ENCODE measurements at places on chromosomes 12 and 14. TPM values are rescaled to one million over a fixed set of nuclear protein-coding genes. Genes with fewer than 3 reads are reported as not detected.

GRCh38 chr12:130076752-130077151, 85.5 kb upstream of the FZD10 start:
- DNase-seq, result no peak

- DNase-seq, result no peak
Observed at GRCh38 chr12:132439333-132439904, 50.5 kb upstream of the FBRSL1 start.

- no peak for DNase-seq
Observed at GRCh38 chr12:121576851-121577391, 3.9 kb downstream of the KDM2B start.

DNA sequence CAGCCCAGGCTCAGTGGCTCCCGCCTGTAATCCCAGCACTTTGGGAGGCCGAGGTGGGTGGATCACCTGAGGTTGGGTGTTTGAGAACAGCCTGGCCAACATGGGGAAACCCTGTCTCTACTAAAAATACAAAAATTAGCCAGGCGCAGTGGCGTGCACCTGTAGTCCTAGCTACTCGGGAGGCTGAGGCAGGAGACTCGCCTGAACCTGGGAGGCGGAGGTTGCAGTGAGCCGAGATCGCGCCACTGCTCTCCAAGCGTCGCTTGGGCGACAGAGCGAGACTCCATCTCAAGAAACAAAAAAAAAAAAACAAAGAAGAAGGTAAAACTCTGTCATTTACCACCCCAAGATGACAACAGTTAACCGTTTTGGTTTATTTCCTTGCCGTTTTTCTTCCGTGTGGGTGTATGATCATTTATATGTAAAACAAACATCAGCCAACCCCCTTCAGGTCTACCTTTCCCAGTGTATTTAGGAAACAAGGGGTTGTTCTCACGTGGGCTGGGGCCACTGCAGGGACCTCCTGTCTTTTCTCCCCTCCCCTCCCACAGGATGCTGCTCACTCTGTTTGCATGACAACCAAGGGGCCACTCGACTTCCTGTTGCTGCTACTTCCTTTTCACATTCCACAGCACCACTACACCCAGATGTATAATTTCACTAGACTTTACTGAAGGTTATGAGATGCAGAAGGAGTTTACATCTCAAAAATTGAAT, 13.6 kb downstream of the TTC9 start:
- no peak for DNase-seq

- DNase-seq, result no peak
Observed at GRCh38 chr14:78399316-78399889, 229.2 kb downstream of the NRXN3 start.

- no peak for DNase-seq
Observed at GRCh38 chr12:98519257-98519907, 4.0 kb downstream of the TMPO start.

GRCh38 chr14:90788031-90788430, 28.2 kb downstream of the TTC7B start:
- no peak for DNase-seq

DNA sequence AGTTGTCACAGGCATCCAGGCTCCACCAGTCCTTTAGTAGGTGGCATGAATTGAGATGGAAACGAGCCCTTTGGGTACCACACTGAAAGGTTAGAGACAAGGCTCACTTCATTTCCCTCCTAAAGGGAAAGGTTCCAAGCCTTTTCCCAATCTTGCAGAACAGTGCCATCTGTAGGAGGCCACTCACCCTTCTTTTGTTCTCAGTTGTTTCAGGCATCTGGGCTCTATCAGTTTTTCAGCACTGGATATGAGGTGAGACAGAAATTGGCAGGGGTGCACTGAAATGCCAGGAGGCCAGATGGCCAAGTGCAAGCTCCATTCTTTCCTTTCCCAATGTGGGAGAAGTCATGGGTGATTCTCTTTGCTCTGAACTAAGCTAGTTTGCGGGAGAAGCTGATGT, 15.2 kb downstream of the FBXO33 start:
- no peak for DNase-seq

GRCh38 chr12:13163868-13164635, 32.5 kb upstream of the EMP1 start:
- DNase-seq, result no peak

- DNase-seq, result no peak
Observed at GRCh38 chr12:67498991-67499390, 149.6 kb upstream of the DYRK2 start.

DNA sequence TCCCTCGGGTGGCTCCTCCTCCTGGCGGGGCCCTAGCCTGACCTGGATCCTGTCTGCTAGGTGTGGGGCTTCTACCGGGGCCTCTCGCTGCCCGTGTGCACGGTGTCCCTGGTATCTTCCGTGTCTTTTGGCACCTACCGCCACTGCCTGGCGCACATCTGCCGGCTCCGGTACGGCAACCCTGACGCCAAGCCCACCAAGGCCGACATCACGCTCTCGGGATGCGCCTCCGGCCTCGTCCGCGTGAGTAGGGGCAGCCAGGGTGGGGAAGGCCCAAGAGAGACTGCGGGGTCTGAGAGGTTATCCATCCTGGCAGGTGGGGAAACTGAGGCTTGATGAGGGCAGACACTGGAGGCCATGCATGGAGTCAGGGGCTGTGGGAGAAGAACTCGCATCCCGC, 4.0 kb downstream of the SLC25A47 start:
- no peak for DNase-seq

GRCh38 chr12:68429696-68430095, 97.5 kb upstream of the MDM1 start:
- DNase-seq, result no peak

GRCh38 chr12:124753993-124754392, 109.7 kb downstream of the SCARB1 start:
- DNase-seq, result no peak

- no peak for DNase-seq
Observed at GRCh38 chr12:77384941-77385340, 319.6 kb upstream of the E2F7 start.

DNA sequence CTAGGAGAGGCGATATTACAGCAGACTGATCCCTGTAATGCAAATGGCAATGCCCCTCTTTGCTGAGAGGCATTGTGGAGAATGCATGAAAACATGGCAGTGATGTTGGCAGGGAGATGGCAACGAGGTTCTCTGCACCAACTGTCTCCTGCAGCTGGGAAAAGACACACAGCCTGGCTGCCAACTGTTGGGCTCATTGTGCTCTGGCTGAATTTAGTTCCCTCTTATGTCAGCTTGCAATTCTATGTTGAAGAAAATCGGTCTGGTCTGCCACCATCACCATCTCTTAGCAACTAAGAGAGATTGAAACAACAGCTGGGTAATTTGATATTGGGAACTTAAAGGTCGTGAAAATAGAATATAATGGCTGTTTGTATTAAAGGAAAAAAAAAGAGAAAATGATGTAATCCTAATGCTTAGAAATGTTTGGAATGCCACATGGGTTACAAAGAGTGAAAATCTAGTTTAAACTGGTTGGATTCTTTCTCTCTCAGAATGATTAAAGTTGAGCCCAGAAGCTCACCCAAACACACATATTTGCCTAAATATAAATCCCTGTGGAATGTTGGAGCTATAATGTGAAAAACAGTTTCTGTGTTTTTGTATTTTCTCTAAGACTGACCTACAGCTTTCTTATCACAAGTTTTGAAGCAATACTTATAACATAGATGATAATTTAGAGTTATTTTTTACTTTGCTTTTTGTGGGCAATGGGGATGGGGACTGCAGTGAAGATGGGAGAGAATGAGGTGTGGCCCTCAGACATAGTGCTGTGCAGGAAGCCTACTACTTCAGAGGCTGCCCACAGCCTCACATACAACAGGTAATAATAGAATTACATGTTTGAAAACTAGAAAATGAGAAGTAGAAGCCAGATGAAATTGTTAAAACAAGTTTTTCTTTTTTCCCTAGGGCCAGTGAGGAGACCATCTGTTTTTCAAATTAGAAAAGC, 143.7 kb downstream of the AKAP6 start:
- no peak for DNase-seq

- DNase-seq, result no peak
Observed at GRCh38 chr14:78455896-78456435, 285.8 kb downstream of the NRXN3 start.

DNA sequence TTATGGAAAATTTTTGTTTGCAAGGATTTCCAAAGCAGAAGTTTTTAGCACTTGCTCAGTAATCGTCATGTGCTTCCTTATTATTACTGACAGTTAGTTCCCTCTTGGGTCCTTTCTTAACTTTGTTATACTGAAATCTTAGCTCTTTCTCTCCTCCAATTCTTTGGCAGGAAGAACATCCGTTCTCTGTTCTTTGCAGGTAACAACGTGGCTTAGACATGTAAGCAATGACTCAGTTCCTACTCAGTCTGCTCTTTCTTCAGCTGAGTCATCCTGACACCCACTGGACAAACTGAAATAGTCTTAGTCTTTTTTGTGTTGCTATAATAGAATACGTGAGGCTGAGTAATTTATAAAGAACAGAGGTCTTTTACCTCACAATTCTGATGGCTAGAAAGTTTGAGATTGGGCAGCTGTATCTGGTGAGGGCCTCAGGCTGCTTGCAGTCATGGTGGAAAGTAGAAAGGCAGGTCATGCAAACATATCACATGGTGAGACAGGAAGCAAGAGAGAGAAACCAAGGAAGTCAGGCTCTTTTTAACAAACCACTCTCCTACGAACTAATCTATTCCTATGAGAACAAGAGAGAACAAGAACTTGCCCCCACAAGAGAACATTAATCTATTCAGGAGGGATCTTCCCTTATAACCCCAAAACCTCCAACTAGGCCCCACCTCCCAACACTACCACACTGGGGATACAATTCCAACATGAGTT, 49.2 kb downstream of the TESPA1 start:
- DNase-seq, result no peak

GRCh38 chr12:114604606-114605005, 79.4 kb downstream of the TBX3 start:
- DNase-seq, result no peak

DNA sequence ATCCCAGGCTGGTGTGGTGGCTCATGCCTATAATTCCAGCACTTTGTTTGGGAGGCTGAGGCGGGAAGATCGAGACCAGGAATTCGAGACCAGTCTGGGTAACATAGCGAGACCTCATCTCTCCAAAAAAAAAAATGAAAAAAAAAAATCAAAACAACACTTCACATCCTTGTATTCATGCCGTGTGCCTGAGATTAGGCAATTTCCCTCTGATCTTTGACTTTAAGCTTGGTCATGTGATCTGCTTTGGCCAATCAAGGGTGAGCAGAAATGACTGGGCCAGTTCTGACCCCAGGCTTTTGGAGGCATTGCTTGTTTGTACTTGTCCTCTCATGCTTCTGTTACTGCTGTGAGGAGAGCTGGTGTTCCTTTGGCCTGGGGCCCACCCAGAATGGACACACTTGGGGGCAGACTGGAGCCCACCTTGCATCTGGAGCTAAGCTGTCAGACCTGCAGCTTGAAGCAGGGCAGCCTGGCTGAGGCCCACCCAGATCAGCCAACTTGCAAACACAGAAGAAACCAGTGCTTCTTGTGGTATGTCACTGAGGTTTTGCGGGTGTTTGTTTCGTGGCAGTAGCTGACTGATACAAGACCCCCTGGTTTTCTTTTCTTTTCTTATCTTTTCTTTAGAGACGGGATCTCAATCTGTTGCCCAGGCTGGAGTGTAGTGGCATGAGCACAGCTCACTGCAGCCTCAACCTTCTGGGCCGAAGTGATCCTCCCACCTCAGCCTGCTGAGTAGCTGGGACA, 29.7 kb upstream of the TBX3 start:
- no peak for DNase-seq

GRCh38 chr14:36580856-36581831, 1.3 kb downstream of the NKX2-8 start:
- DNase-seq, result peak; percentile 55

- DNase-seq, result no peak
Observed at GRCh38 chr14:96249029-96249428, 7.0 kb upstream of the BDKRB1 start.

DNA sequence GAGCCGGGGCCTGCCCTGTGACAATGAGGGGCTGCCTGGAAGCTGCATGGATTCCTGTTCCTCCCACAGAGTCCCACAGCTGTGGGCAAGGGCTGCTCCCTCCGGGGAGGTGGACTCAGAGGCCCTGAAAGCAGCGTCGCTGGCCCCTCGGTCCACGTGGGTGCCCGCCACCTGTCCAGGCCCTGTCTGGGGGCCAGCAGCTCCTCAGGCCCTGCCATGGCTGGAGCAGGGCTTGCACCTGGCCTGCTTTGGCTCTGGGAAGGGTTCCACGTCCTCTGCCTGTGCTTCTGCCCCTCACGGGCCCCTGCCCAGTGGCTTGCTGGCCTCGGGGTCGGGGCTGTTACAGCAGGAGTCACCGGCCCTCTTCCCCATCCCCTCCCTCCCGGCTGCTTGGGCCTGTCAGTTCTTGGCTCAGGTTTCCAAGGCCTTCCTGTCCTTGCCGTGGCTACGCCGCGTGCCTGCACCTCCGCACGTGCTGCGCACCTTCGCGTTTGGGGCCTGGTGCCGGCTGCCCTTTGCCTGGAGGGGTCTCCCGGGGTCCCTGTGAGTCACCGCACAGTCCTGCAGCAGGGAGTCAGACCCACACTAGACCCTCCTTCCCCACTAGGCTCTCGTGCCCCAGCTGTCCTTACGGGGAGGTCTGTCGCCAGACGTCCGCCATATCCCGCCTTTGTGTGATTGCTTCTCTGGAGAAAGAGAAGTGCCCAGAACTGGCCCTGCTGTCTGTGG, 5.8 kb downstream of the FBRSL1 start:
- DNase-seq, result no peak

GRCh38 chr12:60100160-60100559, 504.3 kb downstream of the SLC16A7 start:
- no peak for DNase-seq

GRCh38 chr14:104550340-104550860, 29.2 kb upstream of the C14orf180 start:
- peak; percentile 6 for DNase-seq

GRCh38 chr14:104677512-104678332, 11.7 kb upstream of the INF2 start:
- peak; percentile 81 for DNase-seq

DNA sequence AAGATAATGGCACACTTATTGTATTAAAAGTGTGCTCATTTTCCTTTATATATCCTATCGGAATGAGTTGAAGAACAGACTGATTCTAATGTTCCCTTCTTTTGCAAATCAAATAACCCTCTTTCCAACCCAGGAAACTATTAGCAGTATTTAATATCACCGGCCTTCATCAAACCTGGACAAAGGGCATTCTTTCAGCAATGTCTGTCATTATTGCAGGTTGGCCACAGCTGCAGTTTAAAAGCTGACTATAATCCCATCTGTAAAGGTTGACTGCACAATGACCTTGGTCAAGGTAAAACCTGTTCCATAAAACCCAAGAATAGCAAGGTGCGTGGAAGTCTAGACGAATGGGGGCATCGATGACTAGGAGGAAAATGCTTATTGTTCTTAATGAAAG, 472.3 kb upstream of the SOX5 start:
- no peak for DNase-seq

- DNase-seq, result no peak
Observed at GRCh38 chr14:28926122-28926521, 159.5 kb downstream of the FOXG1 start.

- DNase-seq, result no peak
Observed at GRCh38 chr12:89481213-89481914, 43.2 kb downstream of the GALNT4 start.

- DNase-seq, result no peak
Observed at GRCh38 chr12:10404798-10405197, 4.8 kb downstream of the KLRC4 start.

GRCh38 chr12:91367234-91367849, 184.7 kb upstream of the DCN start:
- no peak for DNase-seq

The C1R gene
- total RNA-seq, result 1.0 TPM

The TSPAN19 gene
- 2.9 TPM for total RNA-seq

The PRKD1 gene
- total RNA-seq, result 0.54 TPM

The NINJ2 gene
- 0.76 TPM for total RNA-seq

The KCNH5 gene
- total RNA-seq, result 0.32 TPM

The ANG gene
- total RNA-seq, result 1.7 TPM

The PDZRN4 gene
- total RNA-seq, result 1.5 TPM

The KERA gene
- total RNA-seq, result not detected

The OTOGL gene
- 0.83 TPM for total RNA-seq

The RTL1 gene
- not detected for total RNA-seq
